Activated naive CD8-positive, alpha-beta T cell treated with anti-CD3 and anti-CD28 coated beads, Interleukin-2, amount 50 U/mL, for 16 hours (primary cell): ENCODE measurements at places on chromosomes 5 and 9.

- no peak for DNase-seq
Measured at GRCh38 chr5:122493091-122494021, 181.3 kb downstream of the SNCAIP start.

- no peak for DNase-seq
Measured at GRCh38 chr5:78504704-78505677, 143.6 kb downstream of the LHFPL2 start.

DNA sequence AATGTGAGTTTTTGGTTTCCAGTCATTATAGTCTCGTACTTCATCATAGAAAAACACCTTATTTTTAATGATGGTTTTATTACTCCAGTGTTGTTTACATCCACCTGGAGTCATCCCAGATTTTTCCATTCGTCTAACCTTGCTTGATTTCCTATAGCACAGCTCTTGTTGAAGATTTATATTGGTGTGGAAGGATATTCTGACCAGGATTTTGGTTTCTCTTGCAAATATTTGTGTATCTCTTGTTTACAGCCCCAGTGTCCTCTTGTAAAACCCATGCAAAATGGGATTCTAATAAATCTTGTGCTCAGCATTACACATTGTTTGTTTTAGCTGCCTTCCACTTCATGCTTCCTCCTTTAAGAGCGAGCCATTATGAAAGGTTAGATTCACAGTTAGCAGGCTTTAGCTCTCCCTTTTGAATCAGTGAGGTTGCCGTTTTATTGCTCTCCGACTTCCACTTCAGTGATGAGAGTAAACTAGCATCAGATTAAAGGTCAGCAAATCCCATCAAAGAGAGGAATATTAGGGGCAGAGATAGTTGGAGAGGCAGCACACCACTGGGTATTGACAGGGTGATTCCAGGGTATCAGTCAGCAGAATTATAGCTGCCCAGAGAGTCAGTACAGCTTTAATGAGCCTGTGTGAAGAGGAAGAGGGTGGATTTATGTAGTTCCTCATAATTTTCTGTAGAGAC lies 157.1 kb downstream of the PBX3 start:
- DNase-seq = no peak

GRCh38 chr5:131394128-131394527 lies 130.3 kb downstream of the CDC42SE2 start:
- DNase-seq = no peak

DNA sequence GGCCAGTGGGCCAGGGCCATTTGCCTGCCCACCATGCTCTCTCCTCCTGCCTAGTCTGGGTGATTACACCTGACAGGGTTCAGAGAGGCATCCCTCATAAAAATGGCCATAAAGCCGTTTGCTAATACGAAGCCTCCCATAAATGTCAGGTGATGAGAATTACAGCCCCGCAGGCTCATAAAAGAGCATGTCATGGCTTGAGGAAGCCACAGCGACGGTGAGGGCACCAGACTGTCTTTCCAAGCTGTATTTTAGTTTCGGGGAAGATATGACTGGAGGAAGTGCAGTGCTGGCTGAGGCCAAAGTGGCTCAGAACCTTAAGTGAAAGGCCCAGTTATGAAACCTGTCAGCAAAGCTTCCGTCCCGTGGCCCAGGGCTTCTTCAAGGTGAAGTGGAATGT lies 18.5 kb upstream of the TCERG1 start:
- DNase-seq = no peak

DNA sequence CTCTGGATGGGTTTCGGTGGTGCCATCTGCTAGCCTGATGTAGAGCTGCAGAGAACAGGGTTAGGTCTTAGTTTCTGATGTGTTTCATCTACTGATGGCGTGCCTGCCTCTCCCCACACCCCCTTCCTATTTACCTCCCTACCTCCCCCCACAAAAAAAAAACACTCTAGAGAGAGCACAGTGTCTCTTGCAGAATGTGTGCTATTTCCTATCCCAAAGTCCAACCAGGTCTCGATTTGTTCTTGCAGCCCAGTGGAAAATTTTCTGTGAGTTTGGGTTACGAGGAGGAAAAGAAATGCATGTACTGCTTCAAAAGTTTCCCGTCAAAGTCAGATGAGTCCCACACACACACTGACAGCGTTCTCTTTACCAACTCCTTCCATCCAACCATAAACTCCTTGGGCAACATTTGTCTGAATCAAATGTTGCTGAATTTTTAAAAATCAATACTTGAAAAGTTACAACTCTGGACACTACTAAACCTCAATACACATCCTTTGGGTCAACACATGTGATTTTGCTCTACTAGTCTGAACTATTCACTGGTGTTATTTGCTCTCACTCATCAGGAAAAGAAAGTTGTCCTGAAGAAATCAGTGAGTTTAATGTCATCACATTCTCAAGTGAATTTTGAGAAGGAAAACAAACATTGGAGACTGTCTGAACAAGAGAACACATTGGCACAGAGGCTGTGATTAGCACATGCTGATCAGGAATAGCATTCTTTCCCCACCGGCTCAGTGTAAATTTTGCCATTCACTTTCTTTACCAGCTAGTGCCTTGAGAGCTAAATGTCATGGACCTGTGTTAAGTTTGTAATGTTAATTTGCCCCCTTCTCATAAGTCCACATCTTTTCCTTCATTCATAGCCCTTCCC lies 84.1 kb downstream of the MAMDC2 start:
- no peak for DNase-seq

DNA sequence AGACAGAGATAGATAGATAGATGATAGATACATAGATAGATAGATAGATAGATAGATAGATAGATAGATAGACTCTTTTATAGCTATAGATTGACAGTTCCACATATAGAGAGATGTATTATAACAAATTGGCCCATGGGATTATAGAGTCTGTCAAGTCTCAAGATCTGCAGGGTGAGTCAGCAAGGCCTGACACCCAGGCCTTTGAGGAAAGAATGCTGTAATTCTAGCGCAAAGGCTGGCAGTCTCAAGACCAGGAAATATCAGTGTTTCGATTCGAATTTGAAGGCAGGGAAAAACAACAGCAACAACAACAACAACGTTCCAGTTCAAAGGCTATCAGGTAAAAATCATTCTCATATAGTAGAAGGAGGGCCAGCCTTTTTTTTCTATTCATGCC lies 339.2 kb upstream of the CDH9 start:
- DNase-seq = no peak

DNA sequence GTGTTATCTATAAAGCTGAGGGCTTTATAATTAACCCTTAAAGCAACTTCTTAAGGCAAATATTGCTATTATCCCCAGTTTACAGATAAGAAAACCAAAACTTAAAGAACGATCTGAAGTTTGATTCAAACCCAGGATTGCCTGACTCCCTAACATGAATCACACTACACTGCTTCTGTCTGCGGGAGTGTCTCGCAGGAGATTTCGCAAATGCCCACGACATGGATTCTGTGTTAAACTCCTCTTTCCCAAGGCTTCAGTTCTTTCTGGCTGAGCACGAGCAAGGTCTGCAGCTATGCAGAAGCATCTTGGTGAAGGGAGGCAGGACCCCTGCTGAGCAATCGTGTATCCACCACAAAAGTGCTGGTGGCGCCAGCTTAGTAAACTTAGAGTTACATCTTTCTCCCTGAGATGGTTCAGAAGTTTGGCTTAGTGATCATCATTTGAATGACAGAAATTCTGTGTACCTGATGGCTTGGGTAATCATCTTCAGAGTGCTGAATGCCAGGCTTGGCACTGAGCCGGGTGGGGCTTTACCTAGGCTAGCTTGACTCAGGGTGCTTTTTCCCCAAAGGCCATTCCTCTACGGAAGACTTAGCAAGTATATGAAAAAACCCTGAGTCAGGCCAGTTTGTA lies 81.4 kb upstream of the PIK3R1 start:
- DNase-seq = no peak

- no peak for DNase-seq
Measured at GRCh38 chr5:143759396-143760130, 52.4 kb upstream of the HMHB1 start.

DNA sequence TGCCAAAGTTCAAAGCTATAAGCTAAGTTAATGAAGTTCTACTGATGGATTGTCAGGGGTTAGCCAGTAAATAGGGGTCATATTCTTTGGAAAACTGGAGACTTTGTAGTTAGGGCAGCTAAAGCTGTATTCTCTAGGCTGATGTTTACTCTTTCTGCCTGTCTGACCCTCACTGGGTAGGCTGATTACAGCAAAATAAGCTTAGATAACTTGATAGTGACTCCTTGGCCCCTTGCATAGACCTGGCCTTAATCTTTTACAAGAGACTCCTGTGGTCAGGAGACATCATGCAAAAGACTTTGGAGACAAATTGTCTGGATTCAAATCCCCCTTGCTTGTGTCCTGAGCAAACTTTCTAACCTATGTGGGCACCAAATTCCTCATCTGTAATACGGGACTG lies 314.4 kb upstream of the MSX2 start:
- no peak for DNase-seq

DNA sequence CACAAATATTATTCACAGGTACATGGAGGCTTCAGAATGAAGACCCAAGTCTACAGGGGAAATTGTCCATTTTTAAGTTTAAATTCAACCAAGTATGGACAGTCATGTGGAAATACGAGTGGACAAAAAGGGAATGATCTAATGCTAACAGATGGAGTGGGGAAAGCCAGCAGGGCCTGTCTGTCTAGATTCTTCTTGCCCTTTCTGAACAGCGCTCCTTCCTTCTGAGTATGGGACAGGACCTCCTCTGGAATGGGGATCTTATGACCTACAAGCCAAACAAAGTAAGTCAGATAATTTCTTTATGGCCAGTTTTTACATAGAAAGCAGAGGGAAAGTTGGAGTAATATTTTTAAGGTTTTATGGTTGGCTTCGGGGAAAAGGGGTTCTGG lies 119.8 kb upstream of the NEK6 start:
- DNase-seq = no peak

DNA sequence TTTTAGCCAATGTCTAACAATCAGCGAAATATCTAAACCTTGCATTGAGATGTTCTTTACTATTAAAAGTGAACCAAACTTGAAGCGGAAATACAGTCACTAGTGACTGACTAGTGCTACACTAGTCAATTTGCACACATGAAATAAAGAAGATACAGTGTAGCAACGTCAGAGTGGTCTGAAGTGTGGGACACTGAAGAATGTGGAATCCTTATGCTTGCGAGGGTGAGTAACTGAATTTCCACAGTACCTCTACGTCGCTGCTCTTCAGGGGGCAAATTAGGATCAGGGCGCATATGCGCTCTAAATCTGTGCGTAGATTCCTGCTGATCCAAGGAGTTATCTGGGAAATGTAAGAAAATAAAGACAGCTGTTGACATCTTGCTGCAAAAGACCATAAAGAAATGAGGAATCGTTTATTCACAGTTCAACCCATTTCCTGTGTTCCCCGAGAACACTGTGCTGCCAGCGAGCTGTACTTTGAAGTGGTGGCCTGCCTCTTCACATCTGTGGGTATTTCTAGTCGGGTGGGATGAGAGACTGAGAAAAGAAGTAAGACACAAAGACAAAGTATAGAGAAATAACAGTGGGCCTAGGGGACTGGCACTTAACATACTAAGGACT lies 39.8 kb upstream of the FLT4 start:
- DNase-seq = no peak

DNA sequence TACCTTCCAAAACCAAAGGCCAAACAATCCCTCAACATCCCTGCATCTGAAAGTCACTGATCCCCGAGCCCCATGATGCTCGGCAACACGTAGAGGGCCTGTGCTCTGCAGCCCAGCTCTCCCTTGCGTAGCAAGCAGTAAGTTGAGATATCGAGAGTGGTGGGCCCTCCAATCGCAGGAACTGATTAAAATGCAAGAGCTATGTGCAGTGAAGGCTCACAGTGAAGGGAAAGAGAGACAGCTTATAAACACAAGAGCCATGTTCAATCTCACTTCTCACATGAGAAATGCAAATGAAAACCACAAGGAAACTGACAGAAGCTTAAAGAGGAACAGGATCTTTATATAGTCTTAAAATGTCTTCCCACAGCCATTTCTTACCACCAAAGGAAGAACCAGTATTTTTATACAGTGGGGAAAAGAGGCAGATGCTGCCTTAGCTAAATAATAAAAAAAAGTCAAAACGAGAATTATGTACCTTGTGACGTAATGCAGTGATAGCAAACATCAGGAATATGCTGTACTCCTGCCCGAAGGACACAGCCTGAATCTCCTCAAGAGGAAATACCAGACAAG lies 24.6 kb downstream of the TTF1 start:
- DNase-seq = no peak

DNA sequence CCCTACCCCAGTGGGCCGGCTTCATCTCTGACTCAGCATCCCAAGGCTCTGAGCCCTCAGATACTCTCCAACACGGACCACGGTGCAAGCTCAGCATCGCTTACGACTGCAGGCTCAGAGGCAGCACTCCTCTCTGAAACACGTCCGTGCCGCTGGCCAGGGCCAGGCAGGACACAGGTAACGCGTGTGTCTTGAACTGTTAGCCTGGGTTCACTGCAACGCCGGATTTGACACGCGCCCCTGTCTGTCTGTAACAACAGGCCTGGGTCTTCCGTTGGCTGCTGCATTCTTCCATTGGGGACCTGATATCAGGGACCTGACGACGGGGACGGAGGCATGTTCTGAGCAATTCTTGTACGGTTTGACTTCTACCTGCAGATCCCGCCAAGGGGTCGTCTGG lies 6.4 kb downstream of the SLC6A3 start:
- DNase-seq = no peak

DNA sequence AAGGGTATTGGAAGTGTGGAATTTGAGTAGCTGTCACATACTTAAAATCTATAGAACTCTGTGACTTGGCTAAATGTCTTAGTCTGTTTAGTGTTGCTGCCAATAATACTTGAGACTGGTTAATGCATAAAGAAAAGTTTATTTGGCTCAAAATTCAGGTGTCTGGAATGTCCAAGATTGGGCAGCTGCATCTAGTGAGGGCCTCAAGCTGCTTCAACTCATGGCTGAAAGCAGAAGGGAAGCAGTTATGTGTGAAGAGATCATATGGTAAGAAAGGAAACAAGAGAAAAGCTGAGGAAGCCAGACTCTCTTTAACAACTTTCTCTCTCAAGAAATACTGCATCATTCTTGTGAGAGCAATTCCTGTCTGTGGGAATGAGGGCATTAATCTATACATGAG lies 1043.3 kb upstream of the CDH6 start:
- no peak for DNase-seq

GRCh38 chr9:113651896-113652295 lies 188.4 kb downstream of the RGS3 start:
- DNase-seq = no peak

DNA sequence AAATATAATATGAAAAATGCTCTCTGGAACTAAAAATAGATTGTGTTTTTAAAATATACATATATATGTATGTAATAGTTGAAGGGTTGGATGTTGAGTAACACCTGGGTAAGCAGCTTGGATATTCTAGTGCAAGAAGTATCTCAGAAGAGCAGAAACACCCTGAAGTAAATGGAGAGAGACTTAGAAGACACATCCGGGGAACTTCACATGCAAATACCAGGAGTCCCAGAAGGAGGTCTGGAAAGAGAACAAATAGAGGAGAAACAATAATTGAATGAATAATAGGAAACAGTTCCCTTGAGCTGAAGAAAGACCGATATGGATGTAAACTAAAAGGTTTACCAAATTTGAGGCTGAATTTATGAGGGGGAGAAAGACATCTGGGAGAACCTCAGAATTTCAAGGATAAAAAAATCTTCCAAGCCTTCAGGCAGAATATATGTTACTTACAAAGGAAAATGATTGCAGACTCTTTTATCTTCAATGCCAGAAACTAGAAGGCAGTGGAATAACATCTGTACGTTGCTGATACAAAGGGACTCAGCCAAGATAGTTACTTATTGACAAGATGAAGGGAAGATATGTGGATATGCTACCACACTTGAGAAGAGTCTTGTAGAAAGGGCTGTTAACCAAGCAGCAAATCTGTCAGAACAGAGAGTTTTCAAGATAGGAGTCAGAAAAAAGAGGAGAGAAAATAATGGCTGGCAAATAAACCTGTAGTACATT lies 42.7 kb downstream of the HSDL2 start:
- no peak for DNase-seq

GRCh38 chr5:56561-57290 lies 35.2 kb upstream of the PLEKHG4B start:
- no peak for DNase-seq
